ENCODE measurements at places on chromosomes 4 and X. TPM values are rescaled to one million over a fixed set of nuclear protein-coding genes. Genes with fewer than 3 reads are reported as not detected.

GIMD1 gene
- total RNA-seq = not detected

DNA sequence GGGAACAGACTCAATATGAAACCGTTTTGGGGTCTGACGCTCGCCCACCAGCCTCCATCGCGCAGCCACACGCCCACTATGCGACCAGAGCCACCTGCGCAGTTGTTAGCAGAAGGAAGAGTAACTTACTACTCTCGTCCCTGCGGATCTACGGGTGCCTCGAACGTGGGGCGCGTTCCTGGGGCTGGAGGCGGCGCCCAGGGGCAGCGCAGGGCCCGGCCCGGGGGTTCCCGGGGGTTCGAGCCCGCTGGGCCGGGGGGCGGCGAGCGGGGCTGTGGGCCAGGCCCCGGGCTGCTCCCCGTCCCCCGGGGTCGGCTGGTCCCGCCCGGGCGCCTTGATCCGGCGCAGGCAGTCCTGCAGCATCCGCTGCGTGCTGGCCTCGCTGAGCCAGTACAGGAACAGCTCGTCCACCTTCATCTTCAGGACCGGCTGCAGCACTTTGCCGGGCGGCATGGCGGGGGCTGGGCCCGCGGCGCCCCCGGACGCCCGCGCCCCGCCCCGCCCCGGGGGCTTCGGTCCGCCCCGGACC lies 404 bp downstream of the PPP2R3B start:
- peak; percentile 41 for DNase-seq

DNA sequence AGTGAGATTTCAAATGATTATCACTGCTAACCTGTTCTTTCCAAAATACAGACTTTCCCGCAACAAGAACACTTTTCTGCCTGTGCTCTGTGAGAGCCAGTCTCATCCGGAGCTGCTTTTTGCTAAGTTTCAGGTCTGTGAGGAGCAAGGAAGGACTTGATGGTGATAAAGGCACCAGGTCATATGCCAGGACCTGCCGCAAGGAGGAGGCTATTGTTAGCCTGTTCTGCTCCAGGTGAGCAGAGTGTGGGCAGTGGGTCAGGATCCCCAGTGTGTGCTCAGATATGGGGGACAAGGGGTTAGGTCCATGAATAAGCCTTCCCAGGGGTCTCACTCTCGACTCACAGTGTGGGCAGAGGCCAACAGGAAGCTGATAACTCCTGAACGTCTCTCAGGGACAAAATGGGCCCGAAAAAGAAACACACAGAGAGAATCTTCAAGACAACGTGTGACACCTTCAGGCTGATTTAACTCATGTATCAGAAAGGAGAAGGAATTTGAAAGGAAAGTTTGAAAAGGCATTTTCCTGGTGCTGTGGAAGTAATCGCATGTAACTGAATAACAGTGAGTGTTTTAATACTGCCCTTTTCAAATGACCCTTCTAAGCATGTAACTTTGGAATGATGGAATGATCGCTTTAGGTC lies 57.7 kb upstream of the PDLIM3 start:
- DNase-seq = no peak

- DNase-seq = no peak
Measured at GRCh38 chr4:7847206-7847605, 92.5 kb downstream of the AFAP1 start.

ABLIM2 gene
- total RNA-seq = 0.24 TPM

- DNase-seq = peak; percentile 17
Measured at GRCh38 chr4:48813964-48814363, 16.9 kb upstream of the OCIAD1 start.

LDOC1 gene
- total RNA-seq = 3.7 TPM

SUPT20HL1 gene
- not detected for total RNA-seq

SLC38A5 gene
- 2.3 TPM for total RNA-seq

DNA sequence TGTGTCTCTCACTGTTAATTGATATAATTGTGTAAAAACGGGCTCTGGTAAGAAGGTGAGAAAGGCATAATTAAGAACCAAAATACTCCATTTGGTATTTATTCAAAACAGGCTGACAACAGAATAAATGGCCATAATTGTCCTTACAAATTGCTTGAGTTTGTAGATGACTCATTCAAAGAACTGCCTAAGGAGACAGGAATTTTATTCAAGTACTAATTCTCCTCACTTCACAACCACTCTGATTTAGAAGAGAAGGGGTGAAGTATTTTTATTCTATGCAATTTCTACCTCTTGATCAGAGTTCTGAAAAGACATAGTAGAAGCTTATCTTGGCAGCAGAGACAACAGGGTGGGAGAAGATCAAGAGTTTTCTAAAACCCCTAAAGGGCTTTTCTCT lies 43.1 kb downstream of the ATP11C start:
- DNase-seq = no peak

- no peak for DNase-seq
Measured at GRCh38 chr4:141658309-141658708, 21.9 kb downstream of the IL15 start.

DNA sequence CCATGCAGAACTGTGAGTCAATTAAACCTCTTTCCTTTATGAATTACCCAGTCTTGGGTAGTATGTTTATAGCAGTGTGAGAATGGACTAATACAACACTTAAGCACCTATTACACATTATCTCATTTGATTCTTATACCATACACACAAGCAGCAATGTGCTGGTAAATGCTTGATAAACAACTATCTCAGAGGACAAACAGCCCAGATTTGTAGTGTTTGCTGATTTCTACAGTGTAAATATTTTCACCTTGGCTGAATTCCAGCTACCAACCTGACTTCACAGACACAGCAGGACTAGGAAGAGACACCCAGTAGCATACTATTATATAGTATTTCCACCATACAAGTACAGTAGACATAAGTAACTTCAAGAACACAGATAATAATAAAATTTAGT lies 406.5 kb upstream of the CNKSR2 start:
- no peak for DNase-seq

WDFY3 gene
- total RNA-seq = 48.6 TPM

DNA sequence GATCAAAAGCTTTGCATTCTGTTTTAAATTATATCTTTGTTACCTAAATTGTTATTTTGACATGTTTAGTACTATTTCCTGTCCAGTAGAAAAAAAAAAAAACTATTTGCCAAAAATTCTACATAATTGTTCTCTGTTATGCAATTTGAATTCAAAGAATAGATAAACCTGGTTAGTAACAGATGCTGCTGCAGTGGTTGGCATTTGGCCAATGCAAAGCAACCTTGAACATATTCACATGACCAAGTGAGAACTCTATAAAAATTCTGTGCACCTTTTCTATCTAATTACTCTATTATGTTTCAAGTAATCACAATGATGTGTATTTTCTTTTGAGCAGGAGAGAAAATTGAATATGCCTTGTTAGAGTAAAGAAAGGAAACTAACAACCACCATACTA lies 1473.4 kb downstream of the RPA4 start:
- DNase-seq = no peak

All from neural progenitor cell (in vitro differentiated cells).